ENCODE measurements at places on chromosomes 5 and 9. TPM values are rescaled to one million over a fixed set of nuclear protein-coding genes. Genes with fewer than 3 reads are reported as not detected.
A peak's percentile ranks its signal among the peaks of the same experiment; 100 is the strongest.

- no peak for DNase-seq
These were observed 83.1 kb upstream of the RASA1 start for GRCh38 chr5:87184605-87185004.

DNA sequence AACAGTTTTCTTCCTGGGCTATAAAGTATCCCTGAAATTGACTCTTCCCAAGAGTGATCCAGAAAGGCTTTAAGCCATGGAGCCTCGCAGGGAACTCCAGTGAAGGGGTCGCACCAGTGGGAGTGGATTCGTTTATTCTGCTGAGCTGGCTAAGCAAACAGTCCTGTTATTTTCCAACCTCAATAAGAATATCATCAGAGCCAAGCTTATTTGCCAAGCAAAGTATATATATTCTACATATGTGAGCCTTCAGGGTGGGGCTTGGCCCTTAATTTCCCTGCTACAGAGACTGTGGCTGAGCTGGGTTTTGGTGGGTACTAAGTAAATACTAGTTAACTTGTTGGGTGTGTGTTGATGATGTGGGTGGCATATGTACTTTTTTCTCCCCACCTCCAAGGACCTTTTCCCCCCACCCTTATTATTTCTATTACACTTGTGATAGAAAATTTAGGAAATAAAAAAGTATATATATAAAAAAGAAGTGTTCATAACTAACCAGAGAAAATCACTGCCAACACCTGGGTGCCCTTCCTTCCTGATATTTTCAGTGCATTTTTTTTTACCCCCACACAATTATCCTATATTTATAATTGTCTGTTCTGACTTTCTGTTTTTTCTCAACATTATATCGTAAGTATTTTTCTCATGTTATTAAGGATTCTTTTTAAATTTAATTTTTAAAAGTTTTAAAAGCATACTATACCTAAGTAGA, 5.3 kb downstream of the GSN start:
- DNase-seq, result no peak

DNA sequence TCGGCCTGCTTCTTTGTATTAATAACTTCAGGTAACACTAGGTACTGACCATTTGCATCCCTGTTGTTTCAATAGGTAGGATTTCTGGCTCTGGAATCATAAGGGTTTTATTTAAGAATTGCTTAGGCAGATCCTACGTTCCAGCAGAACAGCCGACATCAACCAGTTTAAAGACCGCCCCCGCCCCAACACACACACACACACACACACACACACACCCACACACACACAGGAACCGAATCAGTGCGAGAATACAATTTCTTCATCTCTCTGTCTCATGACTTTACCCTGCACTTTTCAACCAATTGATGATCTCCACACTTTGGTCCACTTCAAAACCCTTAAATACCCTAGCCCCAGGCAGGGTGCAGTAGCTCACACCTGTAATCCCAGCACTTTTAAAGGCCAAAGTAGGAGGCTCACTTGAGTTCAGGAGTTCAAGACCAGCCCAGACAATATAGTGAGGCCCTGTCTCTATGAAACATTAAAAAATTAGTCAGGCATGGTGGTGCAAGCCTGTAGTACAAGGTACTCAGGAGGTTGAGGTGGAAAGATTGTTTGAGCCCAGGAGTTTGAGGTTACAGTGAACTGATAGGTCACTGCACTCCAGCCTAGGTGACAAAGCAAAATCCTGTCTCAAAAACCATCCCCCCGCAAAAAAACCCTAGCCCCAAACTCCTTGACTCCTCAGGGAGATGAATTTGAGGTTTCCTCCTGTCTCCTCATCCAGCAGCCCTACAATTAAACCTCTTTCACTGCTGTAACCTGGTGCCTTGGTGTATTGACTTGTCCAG, 2.7 kb upstream of the MTMR12 start:
- no peak for DNase-seq

DNA sequence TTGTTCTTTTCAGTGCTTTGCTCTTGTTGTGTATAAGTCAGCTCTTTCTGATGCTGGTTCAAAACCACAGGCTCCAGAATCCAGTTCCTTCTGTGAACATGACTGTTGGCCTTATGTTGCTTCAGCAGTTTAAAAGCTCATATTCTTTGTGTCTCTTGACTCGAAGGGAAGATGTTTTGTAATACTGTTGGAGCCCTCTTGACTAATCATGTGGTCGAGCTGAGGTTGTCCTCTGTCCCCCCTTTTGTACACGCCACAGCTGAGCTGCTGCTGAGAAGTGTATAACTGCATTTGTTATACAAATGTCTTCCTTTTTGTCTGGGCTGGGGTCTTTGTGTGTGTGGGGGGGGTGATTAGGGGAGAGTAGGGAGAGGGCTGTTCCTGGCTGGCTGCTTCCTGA, 35.8 kb downstream of the SLC36A1 start:
- DNase-seq, result no peak

DNA sequence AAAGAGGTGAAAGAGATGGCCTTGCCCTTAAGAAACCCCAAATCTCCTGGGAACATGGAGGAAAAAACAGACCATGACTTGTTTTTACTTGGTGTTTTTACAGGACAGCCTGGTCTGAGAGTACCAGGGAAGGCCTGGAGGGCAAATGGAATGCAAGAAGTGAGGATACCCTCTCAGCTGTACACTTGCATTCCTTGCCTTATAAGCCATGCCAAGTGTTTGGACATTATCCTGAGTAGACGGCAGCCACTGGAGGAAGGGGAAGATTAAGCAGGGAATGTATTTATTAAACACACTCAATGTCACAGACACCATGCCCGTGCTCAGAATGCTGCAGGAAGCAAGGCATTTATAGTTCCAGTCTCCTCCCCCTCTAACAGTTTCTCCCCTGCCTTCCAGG, 581.4 kb downstream of the CDK5RAP2 start:
- DNase-seq, result no peak

DNA sequence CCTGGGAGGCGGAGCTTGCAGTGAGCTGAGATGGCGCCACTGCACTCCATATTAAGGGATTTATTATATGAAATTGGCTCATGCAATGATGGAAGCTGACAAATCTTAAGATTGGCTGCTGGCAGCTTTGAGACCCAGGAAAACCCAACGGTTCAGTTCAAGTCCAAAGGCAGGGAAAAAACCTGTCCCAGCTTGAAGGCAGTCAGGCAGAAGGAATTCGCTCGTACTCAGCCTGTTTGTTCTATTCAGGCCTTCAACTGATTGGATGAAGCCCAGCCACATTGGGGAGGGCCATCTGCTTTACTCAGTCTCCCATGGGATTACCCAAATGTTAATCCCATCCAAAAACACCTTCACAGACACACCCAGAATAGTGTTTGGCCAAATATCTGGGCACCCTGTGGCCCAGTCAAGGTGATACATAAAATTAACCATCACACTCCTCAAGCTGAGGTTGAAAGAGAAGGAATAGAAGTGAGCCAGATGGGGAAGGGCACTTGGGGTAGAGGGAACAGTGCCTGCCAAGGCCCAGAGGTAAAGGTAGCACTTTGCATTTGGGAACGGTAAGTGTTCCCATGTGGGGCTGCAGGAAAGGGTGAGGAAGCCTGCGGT, 8.5 kb upstream of the ORM1 start:
- DNase-seq, result peak; percentile 20

DNA sequence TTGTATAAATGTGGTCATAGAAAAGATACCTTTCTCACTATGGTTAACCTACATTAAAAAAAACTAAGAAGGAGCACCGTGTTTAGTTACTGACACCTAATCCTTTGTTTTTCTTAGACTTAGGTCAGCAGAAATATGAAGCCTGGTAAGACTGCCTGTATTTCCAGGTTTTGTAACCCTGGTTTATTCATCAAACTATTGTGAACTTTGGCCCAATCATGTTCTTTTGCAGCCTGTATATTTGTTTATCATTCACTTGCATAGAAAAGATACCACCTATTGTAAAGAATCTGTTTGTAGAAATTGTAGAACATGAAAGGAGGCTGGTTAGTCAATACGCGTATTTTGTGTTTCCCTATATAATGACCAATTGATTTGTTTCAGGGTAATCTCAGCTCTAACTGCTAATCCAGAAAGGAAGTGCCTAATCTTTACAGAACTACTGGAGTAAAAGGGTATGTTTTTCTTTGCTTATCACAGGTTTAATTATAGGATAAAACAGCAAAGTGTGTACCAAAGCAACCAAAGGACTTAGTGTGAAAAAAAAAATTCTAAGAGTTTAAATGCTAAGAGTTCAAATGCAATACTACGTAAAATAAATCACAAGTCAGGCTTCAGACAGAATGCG, 103.6 kb downstream of the LURAP1L start:
- no peak for DNase-seq

GRCh38 chr5:67963789-67964519, 251.6 kb upstream of the PIK3R1 start:
- DNase-seq, result no peak

- DNase-seq, result no peak
These were observed 389.1 kb downstream of the ENC1 start for GRCh38 chr5:74251141-74252035.

GRCh38 chr9:109238655-109239054, 71.6 kb upstream of the FRRS1L start:
- no peak for DNase-seq

- no peak for DNase-seq
These were observed 775.6 kb upstream of the ACO1 start for GRCh38 chr9:31608881-31609280.

- no peak for DNase-seq
These were observed 3.5 kb upstream of the F2RL2 start for GRCh38 chr5:76626738-76627137.

- DNase-seq, result no peak
These were observed 69.4 kb upstream of the NFIB start for GRCh38 chr9:14383294-14383693.

- no peak for DNase-seq
These were observed 153.4 kb downstream of the ZNF462 start for GRCh38 chr9:107016383-107016782.

DNA sequence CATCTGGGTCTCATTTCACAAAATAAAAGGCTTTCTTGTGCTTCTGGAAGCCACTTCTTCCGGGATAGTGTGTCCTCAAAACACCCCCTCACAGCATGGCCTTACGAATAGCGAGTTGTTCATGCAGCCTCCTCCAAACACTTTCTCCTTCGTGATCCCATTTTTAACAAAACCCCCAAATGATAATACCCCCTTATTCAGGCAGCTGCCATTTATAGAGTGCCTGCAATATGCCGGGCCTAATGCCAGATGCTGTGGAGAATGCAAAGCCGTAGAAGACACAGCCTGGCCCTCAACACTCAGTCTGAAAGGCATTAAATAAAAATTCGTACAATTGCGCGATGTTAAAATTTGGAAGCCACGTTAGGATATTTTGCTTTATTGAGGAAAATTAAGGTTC, 66.4 kb upstream of the SLC44A1 start:
- DNase-seq, result no peak

GRCh38 chr5:68002836-68003235, 212.7 kb upstream of the PIK3R1 start:
- DNase-seq, result no peak

DNA sequence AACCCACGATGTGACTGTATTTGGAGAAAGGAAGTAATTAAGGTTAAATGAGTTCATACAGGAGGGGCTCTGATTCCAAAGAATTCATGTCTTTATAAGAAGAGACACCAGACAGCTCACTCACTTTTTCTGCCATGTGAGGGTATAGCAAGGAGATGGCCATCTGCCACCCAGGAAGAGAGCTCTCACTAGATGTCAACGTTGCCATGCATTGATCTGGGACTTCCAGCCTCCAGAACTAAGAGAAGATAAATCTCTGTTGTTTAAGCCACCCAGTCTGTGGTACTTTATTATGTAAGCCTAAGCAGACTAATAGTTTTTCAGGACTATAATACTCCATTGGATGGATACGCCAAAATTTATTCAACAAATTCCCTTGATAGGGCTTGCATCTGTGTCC, 89.8 kb upstream of the RAD23B start:
- DNase-seq, result no peak

- no peak for DNase-seq
These were observed 102.3 kb upstream of the CCDC112 start for GRCh38 chr5:115398719-115399118.

DNA sequence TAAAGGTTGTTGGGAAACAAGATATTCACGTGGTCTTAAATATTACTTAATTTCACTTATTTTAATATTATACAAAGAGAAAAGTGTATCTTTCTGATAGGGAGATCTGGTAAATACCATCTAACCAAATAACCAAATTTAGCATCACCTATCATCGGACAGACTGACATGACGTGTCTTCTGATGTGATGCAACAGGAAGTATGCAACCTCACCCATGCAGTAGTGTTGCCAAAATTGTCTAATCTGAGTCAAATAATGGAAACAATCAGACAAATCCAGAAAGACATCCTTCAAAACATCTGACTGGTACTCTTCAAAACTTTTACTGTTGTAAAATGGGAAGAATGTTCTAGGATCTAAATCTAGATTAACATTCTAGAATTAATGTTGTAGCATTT, 148.0 kb downstream of the FGF1 start:
- DNase-seq, result no peak

GRCh38 chr5:82151662-82152061, 126.5 kb downstream of the RPS23 start:
- DNase-seq, result no peak

GRCh38 chr5:112895682-112896081, 26.3 kb downstream of the REEP5 start:
- no peak for DNase-seq

Gene IL33
- 83.1 TPM for total RNA-seq

Gene DRD1
- total RNA-seq, result 0.14 TPM

Gene SLC6A18
- total RNA-seq, result not detected

Gene EPB41L4B
- 0.62 TPM for total RNA-seq

Gene PCDHGA12
- 5.2 TPM for total RNA-seq

Gene MYOT
- total RNA-seq, result 12.3 TPM

Gene RGS7BP
- total RNA-seq, result 19.3 TPM

All from posterior vena cava (tissue), 2 donors.